Activated naive CD4-positive, alpha-beta T cell treated with anti-CD3 and anti-CD28 coated beads for 36 hours (primary cell): ENCODE measurements at places on chromosomes 3 and 15. TPM values are rescaled to one million over a fixed set of nuclear protein-coding genes. Genes with fewer than 3 reads are reported as not detected.

STRIT1 gene
- total RNA-seq, result not detected

GRCh38 chr3:8254489-8254888 is 247.1 kb upstream of the LMCD1 start:
- H3K27ac ChIP-seq, result no peak overlapping the region
- no peak overlapping the region for H3K4me3 ChIP-seq
- H3K27me3 ChIP-seq, result peaks cover 12% of the 10 kb centered on the region

- peak overlapping the region; percentile 82 for H3K27ac ChIP-seq
- H3K36me3 ChIP-seq, result peaks cover 8% of the 10 kb centered on the region
- H3K27me3 ChIP-seq, result no peaks in the 10 kb centered on the region
- peaks cover 42% of the 10 kb centered on the region for H3K4me1 ChIP-seq
- DNase-seq, result no peak
- H3K4me3 ChIP-seq, result peak overlapping the region; percentile 92
Measured at GRCh38 chr3:17741621-17742101, 770 bp downstream of the TBC1D5 start.

DNA sequence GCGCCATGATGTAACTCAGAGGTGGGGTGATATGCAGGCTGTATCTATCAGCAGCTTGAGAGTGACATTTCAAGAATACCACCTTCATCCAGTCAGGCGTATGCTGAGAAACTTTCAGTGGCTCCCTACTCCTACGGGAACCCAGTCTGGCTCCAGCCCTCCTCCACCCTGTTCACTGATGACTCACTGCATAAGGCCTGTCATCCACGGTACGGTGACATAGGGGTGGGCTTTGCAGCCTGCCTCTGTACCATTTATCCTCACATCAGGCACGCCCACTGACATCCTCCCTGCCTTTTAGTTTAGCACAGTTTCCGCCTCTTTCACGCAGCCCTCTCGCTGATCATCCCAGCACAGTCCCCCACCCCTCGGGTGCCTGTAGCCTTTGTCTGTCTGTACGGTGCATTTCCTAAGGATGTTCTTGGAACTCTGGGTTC is 11.7 kb downstream of the PXYLP1 start:
- no peaks in the 10 kb centered on the region for H3K36me3 ChIP-seq
- peak; percentile 86 for DNase-seq
- H3K27ac ChIP-seq, result peak overlapping the region; percentile 59
- peaks cover 45% of the 10 kb centered on the region for H3K4me1 ChIP-seq
- H3K4me3 ChIP-seq, result peak overlapping the region; percentile 61
- H3K27me3 ChIP-seq, result no peaks in the 10 kb centered on the region

GRCh38 chr3:180940826-180941225 is 28.4 kb downstream of the FXR1 start:
- H3K27ac ChIP-seq, result no peak overlapping the region
- H3K27me3 ChIP-seq, result no peaks in the 10 kb centered on the region
- H3K4me3 ChIP-seq, result no peak overlapping the region
- no peak for DNase-seq
- H3K4me1 ChIP-seq, result peaks cover 16% of the 10 kb centered on the region
